ENCODE measurements at places on chromosomes 3 and 15.
A peak's percentile ranks its signal among the peaks of the same experiment; 100 is the strongest.

GRCh38 chr15:36914466-36914865 is 185.9 kb downstream of the MEIS2 start:
- DNase-seq: no peak

DNA sequence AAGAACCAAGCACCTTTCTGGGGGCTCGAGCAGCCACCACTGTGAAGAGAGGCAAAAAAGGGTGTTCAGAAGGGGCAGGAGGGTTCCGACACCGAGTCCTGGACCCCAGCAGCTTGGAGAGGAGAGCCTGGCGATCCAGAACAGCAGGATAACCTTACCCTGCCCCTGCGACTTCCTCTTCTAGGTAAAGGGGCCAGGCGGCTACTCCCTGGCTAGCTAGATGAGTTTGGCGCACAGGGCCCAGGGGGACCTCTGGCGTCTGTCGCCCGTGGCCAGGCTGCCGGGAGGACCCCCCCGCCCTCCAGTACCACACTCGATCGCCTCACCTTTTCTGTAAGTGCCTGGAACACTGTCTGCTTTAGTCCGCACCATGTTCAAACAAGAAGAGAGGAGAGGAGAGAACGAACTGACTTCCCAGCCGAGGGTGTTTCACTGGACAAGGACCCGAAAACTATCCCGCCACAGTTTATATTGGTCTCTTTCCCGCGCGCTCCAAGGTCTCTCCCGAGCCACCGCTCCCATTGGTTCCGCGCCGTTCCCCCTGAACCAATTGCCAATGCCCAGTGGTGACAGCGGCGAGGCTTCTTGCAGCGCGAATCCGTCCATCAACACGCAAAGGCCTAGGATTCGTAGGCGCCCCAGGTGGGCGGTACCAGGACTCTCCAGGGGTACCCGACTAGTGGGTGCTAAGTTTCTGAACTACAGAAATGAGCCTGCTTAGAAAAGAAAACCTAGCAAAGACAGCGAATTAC is at the start of gene PCLAF:
Gene PCLAF (minus strand): TSS at position 442 of the 752 bp plus-strand sequence. CDS start 70 bp downstream, at position 372.
- DNase-seq: peak; percentile 68

DNA sequence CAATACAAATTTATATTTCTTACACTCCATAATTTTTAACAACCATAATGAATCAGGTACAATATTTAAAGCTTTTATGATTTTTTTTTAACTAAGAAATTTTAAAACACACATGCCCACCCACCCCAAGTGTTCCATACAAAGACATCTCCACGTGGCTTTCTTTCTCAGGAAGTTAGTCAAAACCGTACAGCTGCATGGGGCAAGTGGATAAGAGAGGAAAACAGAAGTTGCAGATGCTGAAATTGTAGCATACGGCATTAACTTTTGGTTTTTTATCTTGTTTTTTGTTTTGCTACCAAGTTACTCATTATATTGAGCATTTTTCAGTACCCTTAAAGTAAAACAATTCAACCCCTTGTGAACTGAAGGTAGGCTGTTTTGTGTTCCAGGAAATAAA is 14.8 kb downstream of the GNB4 start:
- DNase-seq: no peak

DNA sequence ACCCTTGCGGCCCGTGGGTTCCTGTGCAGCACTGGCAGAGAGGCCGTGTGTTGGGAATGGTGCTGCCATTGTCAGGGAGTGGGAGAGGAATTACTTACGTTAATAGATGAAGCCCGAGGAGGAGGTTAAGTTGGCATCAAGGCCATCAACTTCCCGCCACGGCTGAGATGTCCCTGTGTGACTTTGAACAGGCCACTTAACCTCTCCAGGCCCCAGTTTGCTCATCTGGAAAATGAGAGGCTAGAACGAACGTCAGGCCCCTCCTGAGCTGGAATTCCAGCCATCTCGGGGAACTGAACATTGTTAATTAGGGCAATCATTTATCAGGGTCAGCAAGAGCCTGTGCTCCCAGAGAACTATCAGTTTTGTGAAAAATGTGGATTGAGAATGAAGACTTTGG is 91.4 kb upstream of the MYZAP start:
- no peak for DNase-seq

GRCh38 chr15:88740356-88740755 is 62.9 kb upstream of the ACAN start:
- no peak for DNase-seq

GRCh38 chr3:48268936-48269561 is 28.1 kb downstream of the ZNF589 start:
- DNase-seq: no peak

- DNase-seq: no peak
These were observed 90.7 kb downstream of the FNDC3B start for GRCh38 chr3:172129850-172130716.

DNA sequence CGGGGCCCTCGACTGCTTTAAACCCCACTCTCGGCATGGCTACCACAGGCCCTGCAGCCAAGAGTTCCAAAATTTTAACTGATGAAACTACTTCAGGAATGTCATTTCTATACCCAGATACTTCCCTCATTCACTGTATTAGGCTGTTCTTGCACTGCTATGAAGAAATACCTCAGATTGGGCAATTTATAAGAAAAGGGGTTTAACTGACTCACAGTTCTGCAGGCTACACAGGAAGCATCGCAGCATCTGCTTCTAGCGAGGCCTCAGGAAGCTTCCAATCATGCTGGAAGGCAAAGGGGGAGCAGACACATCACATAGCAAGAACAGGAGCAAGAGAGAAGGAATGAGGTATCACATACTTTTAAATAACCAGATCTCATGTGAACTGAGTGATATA is 21.6 kb upstream of the ALCAM start:
- DNase-seq: no peak

DNA sequence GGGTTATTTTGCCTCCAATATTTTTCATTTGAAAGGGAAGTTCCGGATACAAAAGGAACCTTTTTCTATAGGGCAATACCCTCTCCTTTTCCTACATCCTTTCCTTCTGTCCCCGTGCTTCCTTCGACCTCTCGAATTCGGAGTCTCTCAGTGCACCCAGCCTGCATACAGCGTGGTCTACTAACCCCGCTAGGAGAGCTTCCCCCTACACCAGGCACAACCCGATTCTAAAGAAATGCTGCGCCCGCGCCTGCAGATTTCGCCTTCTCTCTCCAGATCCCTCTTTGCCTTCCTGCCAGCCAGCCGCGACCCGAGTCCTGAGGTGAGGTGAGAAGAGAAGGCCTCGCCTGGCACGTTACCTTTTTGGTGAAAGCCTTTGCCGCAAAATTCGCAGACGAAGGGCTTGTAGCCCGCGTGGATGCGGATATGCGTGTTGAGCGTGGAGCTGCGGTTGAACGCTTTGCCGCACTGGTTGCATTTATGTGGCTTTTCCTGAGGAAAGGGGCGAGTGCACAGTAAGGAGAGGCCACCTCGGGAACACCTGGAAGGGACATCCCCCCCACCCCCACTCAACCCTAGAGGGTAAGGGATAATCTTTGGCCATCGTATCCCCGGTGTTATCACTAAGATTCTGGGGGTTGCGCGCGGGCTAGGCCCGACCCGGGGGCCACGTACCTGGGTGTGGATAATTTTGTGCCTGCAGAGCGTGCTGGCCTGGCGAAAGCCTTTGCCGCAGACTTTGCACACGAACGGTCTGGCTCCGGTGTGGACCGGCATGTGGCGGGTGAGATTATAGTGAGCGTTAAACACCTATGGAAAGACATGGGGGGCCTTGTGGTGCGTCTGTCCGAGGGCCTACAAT is 2.3 kb downstream of the FEZF2 start:
- no peak for DNase-seq

DNA sequence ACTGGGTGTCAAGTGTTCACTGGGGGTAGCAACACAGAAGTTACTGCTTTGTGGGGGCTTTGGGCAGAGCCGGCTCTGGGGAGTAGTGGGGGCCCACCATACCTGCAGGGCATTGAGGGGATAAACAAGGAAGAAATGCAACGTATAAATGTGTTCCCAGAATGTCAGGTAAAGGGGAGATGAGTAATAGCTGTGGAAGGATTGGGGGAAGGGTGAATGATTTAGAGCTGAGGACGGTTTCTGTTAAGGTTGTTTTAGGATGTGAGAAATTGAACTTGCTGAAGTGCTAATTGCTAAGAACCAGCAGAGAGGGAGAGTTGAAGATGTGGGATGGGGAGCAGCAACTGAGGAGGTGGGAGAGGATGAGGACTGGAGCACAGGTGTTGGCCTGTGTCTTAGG is 10.7 kb downstream of the SCG5 start:
- DNase-seq: no peak

GRCh38 chr3:34374521-34374920 is 576.1 kb downstream of the PDCD6IP start:
- no peak for DNase-seq

- DNase-seq: peak; percentile 5
These were observed 128.8 kb downstream of the FRMD5 start for GRCh38 chr15:44066211-44066827.

DNA sequence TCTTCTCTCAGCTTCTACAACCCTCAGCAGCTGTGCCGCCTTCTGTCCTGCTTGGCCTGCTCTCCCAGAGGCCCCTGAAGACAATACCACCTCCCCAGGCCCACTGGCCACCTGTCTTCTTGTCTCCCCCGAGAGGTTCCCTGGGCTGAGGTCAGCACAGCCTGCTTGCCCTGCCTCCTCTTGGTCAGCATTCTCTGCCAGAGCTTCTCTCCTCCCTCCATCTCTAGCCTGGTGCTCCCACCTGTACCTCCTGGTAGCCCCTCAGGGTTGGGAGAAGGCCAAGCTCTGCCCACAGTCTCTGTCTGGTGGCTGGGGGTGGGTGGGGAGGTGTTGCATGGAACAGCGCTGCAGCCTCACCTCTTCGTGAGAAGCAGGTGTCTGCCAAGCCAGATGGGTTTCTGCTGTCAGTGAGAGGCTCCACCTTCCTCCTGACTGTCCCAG is 5.6 kb upstream of the ISLR start:
- no peak for DNase-seq

DNA sequence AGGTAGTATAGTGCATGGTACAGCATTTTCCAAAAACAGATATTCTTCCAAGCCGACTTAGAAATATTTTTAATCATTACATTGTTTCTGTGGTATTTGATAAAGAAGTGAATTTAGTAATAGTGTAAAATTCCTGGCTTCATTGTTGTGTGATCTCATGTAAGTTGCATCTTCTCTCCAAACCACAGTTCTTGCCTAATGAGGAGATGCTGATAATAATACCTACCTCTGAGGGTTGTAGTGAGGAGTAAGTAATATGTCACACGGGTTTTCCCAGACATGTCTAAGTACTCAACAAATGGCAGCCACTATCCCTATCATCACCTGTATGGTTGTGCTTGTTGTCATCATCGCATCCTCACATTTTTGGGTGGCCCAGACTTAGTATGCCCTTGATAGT is 167.3 kb downstream of the SLCO3A1 start:
- no peak for DNase-seq

DNA sequence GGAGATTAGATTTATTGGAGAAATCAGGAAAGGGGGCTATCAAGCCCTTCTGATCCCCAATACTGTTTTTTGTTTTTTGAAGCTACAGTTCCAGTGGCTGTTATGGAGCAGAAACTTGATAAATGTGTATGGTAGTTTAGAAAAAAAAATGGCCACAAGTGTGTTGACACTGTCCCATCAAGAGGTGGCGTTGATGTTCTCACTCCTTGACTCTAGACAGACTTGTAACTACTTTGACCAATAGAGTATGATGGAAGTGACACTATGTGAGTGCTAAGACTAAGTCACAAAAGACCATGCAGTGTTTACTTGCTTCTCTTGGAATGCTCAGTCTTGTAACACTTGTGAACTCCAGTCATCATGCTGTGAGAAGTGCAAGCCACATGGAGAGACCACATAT is 356.7 kb downstream of the PDCD6IP start:
- DNase-seq: no peak
